ENCODE measurements at places on chromosomes 1 and 21.

GRCh38 chr1:60569189-60569588, 495.6 kb upstream of the C1orf87 start:
- no peak for DNase-seq

DNA sequence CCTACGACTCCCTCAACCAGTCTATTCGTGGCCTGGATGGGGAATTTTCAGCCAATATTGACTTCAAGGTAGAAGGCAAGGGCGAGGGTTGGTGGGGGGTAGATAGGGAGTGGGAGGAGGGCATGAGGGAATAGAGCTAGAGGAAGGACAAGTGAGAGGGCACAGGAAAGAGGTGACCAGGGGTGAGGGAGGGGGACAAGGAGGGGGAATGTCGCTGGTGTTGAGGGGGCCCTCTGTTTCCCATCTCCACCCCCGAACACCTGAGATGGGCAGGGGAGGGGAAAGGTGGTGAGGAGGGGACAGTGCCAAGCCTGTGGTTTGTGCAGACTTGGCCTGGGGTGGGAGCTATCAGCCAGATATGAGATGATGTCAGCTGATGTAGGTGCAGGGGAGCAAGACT, 8.3 kb upstream of the ADAM15 start:
- no peak for DNase-seq

DNA sequence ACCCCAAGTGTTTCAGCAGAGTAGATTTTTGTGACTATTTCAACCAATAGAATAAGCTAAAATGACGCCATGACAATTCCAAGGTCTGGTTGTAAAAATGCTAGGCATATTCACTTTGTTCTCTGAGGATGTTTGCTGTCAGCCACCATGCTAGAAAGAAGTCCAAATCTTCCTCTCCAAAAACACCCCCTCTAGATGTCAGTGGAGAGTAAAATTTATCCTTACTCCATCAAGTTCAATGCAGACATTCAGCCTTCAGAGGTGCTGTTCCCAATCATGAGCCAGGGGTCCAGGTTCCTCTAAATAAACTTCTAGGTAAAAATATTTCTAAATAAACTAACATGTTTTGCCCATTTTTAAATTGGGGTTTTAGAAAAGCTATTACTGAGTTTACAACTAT, 395.4 kb upstream of the ADAMTS5 start:
- DNase-seq = no peak

DNA sequence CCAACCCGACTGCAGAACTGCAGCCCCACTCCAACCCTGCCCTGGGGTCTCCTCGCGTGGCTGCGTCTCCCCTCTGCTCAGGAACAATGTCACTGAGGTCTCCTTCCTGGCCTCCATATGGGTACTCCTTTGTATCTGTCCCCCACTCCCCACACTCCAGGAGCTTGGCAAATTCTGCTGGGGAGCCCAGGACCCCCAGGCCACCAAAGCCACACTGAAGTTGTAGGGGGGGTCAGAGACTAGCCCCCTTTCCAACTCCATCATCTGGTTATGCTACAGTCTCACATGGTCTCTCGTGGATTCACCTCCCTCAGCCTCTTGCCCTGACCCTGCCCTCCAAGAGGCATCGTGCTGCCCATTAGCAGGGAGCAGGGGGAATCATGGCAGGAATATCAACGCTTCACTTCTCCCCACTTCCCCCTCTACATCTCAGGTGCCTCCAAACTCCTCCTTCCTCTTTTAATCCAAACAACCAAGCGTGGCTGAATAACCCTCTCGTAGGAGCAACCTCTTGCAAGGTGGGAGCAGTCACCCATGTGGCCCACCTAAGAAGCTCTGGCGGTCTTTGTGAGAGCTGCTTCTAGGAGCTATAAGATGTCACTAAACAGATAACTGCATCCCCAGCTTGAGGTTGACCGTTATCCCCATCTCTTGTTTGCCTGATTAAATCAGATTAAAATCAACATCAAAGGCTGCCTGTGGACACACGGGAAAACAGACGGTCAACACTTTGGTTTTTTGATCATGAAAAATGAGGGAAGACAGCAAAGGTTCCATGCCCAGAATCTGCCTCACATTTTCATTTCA, 86.4 kb downstream of the MIS18A start:
- no peak for DNase-seq

GRCh38 chr1:185317886-185318310, 855 bp upstream of the IVNS1ABP start:
- peak; percentile 57 for DNase-seq

DNA sequence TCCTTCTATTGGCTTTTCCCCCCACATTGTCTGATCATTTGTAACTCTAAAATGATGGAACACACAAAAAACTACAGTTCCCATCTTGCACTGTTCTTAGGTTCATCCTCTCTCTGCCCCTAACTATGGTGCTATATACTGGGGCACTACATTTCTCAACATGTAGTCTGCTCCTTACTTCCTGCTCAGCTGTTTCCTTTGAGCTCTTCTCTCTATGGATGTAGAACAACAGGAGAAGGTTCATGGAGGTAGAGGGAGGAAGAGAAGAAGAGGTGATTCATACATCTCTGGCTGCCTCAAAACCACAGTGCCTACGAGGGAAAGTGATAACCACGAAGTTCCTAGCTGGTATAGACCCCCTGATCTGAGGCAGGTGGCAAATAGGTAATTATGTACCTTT, 7.0 kb upstream of the C1orf146 start:
- DNase-seq = no peak

- no peak for DNase-seq
Measured at GRCh38 chr21:32099812-32100416, 178.9 kb downstream of the MIS18A start.

GRCh38 chr1:13965770-13966398, 265.9 kb downstream of the PRDM2 start:
- DNase-seq = peak; percentile 88

- DNase-seq = no peak
Measured at GRCh38 chr1:150141452-150141851, 8.3 kb upstream of the PLEKHO1 start.

DNA sequence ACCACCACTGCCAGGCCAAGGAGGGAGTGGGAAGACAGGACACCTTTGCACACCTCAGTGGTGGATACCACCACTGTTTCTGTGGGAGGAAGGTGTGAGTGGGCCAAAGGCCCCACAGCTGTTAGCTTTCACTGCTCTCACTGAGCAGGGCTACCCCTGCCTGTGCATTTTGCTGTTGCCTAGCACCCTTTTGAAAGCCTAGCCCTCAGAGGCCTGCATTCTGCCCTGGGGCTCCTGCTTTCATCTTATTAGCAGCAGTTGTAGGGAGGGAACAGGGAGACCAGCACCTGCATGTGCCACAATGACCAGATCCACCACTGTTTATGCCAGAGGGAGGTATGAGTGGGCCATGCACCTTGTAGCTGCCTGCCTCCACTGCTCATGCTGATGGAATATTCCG, 110.9 kb upstream of the C21orf91 start:
- DNase-seq = no peak

- DNase-seq = no peak
Measured at GRCh38 chr1:76203127-76203526, 128.6 kb downstream of the ST6GALNAC3 start.

DNA sequence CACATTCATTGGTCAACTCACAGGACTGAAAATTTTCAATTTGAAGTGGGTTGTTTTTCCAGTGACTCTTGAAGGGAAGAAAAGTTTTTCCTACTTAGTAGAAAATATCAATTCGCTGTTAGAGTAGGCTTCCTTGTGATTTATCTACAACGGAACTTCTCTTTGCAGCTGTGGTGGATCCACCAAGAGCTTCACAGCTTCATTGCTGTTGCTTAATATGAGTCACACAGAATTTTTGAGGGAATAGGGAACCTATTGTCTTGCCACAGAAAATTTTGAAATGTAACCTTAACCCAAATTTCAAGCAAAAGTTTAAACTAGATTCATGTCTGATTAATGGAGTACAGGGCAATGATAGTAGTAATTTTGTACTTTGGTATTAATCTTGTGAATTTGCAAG, 58.4 kb upstream of the IFI44L start:
- no peak for DNase-seq

GRCh38 chr1:224245188-224245587, 62.1 kb downstream of the DEGS1 start:
- DNase-seq = peak; percentile 51

DNA sequence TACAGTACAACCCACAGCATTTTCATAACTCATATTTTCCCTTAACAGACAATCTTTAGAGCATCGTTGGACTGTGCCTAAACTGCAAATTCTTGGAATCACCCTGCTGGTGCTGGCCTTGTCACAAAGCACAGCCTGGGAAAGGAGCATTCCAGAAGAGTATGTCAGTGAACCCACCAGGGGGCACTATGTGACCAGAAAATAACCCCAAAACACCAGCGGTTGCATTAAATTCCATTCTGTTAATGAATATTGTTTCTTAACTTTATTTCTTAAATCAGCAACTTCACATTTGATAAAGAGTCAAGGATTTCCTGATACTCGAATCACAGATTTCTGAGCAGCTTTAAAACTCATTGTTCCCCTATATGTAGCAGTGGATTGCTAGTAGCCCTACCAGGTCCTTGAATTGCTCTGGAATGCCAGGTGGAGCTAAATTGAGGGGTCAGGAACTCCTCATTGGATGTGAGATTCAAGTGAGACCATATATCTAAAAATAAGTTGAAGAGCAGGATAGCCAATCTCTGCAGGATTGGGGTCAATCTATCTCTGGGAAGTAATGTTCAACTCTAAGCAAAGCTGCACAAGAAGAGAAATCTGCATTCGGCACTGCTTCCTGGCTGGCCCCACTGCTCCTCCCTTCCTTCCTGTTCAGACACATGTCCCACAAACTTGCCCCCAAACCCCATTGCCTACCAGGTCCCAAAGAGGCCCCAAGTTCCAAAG, 12.7 kb upstream of the RAB4A start:
- DNase-seq = peak; percentile 76

DNA sequence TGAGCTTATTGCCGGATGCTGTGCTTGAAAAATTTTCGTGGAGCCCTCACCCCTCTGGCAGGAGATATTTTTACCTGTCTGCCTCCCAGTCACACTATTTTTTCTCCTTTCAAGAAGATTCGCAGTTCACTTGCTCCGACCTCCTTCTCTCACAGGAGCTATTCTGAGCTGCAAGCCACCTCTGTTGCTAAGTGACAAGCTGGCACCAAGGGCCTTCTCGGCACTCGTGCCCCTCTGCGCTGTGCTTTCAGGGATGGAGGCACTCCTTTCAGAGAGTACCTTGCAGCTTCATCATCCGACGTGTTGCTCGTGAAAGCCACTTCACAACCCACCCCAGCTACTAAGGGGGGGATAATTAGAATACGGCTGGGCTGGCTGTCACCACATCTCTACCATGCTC, 11.6 kb downstream of the SLC6A17 start:
- no peak for DNase-seq

DNA sequence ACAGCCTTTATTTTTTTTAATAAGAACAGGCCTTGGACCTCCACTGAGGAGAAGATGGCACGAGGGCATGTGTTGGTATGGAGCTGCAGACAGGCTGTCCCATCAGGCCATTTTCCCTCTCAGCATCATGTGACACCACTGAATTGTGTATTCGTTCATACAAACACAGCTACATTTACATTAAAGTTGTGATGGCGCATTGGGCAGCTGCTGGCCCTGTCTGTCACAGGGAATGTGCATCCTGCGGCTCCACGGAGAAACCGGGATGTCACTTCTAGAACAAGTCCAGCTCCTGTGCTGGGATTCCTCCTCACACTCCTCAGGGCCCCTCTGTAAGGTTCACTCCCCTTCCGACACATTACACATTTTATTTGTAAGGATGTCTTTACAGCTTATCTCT, 147.6 kb upstream of the TNR start:
- DNase-seq = no peak

DNA sequence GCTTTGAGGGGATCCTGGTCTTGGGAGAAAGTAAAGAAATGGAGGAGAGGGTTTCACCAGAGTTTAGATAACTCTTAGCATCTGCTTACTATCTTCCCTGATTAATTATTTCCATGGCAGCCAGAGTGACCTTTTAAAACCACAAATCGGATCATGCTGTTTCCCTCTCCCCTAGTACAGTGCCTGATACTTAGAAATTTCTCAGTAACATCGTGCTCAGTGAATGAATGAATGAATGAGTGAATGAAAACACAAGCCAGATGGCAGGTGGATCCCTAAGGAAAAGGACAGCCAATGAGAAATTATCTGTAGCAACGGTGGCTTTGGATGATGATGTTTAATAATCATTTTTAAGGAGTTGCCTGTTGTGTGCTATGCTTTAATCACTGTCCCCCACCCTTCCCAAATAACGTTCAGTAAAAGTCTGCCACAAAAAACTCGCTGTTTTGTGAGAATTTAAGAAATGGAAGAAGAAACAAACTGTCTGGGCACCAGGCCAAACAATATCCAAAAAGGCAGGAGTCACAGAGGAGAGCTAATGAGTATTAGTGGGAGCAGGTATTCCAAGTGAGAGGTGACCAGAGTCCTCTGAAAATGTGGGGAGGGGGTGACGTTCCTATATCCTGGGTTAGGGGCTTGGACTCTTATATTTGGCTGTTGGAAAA, 737 bp upstream of the SMAP2 start:
- DNase-seq = no peak

GRCh38 chr1:214455971-214456867, 95.2 kb downstream of the PTPN14 start:
- no peak for DNase-seq

DNA sequence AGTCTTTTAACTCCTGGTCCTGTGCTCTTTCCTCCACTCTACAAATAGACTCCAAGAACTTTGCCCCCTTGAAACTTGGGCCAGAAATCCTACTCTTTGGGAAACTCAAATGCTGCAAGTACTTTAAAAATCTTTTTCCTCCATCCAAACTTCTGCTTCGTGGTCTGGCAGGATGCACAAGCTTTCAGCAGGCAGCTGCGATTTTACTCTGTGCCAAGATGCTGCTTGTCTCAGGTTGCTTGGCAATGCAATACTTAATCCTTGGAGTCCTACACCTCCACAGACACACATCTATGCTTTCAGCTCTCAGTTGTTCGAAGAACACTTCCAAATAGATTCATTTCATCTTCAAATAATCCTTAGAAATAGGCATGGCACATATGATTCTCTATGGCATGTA, 435.3 kb upstream of the USP24 start:
- DNase-seq = peak; percentile 72

DNA sequence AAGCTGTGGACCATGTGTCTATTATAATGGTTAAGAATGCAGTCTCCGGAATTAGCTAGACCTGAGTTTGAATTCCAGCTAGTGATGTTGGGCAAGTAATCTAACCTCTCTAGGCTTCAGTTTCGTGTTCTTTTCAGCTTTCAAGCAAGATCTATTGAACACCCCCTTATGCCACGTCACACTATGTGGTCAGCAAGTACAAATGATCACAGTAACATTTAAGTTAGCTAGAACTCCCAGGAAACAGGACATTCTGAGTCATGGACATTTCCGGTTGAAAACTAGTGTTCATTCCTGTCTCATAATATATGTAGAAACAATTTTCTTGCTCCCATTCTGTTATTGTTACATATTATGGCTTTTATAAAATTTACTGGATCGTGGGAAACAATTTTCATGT, 34.0 kb upstream of the NHLH2 start:
- no peak for DNase-seq

DNA sequence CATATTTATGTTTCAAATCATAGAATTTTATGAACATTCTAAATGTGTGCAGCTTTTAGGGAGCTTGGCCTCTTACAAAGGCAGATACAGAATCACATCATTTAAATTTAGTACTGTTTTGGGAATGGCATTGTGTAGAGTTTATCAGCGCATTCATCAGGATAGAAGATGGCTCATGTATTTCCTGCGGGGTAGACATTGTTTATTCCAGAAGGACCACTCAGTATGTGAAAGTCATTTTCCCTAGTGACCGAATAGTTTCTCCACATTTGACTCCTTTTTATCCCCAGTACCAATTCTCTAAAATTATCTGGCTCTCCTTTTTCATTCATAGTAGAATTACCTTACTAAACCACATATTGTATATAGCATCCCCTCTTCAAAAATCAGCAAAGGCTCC, 981.9 kb upstream of the ADGRL4 start:
- no peak for DNase-seq
